H9 (cell line): ENCODE measurements at places on chromosomes 2 and 18. TPM values are rescaled to one million over a fixed set of nuclear protein-coding genes. Genes with fewer than 3 reads are reported as not detected.

The FBXO48 gene
- 1.3 and 1.4 TPM in 2 replicates for total RNA-seq

The PDK1 gene
- 74.4 and 74.7 TPM in 2 replicates for total RNA-seq

The PHOSPHO2 gene
- 7.2 and 7.6 TPM in 2 replicates for total RNA-seq

The NXPH2 gene
- 1.3 and 1.8 TPM in 2 replicates for total RNA-seq

The CPLX4 gene
- total RNA-seq: not detected in 2 replicates

The SPDYA gene
- total RNA-seq: 0.52 and 1.1 TPM in 2 replicates

The UGT1A4 gene
- not detected in 2 replicates for total RNA-seq

The TRIM43 gene
- not detected in 2 replicates for total RNA-seq

The SLC16A14 gene
- total RNA-seq: 0.61 and 1.1 TPM in 2 replicates

The PLA2R1 gene
- total RNA-seq: 0.70 and 0.83 TPM in 2 replicates

The KIF5C gene
- 52.9 TPM in 2 replicates for total RNA-seq

The UCN gene
- total RNA-seq: 0.77 and 1.5 TPM in 2 replicates

The SPP2 gene
- not detected in 2 replicates for total RNA-seq

The CNTNAP5 gene
- total RNA-seq: 0.39 and 0.48 TPM in 2 replicates

The RGPD4 gene
- total RNA-seq: 0.07 TPM in 2 replicates

The NOSTRIN gene
- not detected in 2 replicates for total RNA-seq

The HOXD13 gene
- total RNA-seq: not detected in 2 replicates

The DHRS9 gene
- total RNA-seq: not detected in 2 replicates

The MYCN gene
- total RNA-seq: 100.0 and 105 TPM in 2 replicates

The IL36G gene
- total RNA-seq: not detected in 2 replicates

The COPS9 gene
- total RNA-seq: 142 and 149 TPM in 2 replicates

The RGPD3 gene
- total RNA-seq: 0.15 and 0.22 TPM in 2 replicates

The ZAP70 gene
- total RNA-seq: 0.22 and 0.24 TPM in 2 replicates

The APCDD1 gene
- total RNA-seq: 1.2 and 1.8 TPM in 2 replicates

The DSEL gene
- total RNA-seq: 5.3 and 6.0 TPM in 2 replicates

The CRACDL gene
- total RNA-seq: 0.29 and 0.48 TPM in 2 replicates

The SCG2 gene
- total RNA-seq: 3.4 and 4.4 TPM in 2 replicates

The OST4 gene
- 214 and 215 TPM in 2 replicates for total RNA-seq

The MYOM1 gene
- total RNA-seq: 0.17 and 0.20 TPM in 2 replicates

The GPR17 gene
- total RNA-seq: 0.35 TPM in 1 of 2 replicates, not detected in the other

The KANSL1L gene
- total RNA-seq: 7.7 and 8.2 TPM in 2 replicates

The DLGAP1 gene
- 20.0 and 23.2 TPM in 2 replicates for total RNA-seq

The SERPINB10 gene
- total RNA-seq: not detected in 2 replicates

The CBLN2 gene
- not detected in 2 replicates for total RNA-seq

The SULT1C4 gene
- 0.86 and 0.96 TPM in 2 replicates for total RNA-seq

The NEURL3 gene
- not detected in 2 replicates for total RNA-seq

The MPP4 gene
- not detected in 2 replicates for total RNA-seq

The RNF152 gene
- total RNA-seq: 2.3 and 2.6 TPM in 2 replicates

The BOLL gene
- not detected in 2 replicates for total RNA-seq

The PUM2 gene
- 92.3 and 96.6 TPM in 2 replicates for total RNA-seq

The GNAL gene
- 23.8 and 24.0 TPM in 2 replicates for total RNA-seq

The PIEZO2 gene
- 3.9 and 5.9 TPM in 2 replicates for total RNA-seq

The RFTN2 gene
- 0.11 and 0.28 TPM in 2 replicates for total RNA-seq

The ACOXL gene
- 33.3 and 37.6 TPM in 2 replicates for total RNA-seq

The RNF125 gene
- 8.3 and 9.4 TPM in 2 replicates for total RNA-seq
